ENCODE measurements at places on chromosomes 5 and 9.

- no peak for DNase-seq
Measured at GRCh38 chr9:3929345-3930047, 370.4 kb downstream of the GLIS3 start.

DNA sequence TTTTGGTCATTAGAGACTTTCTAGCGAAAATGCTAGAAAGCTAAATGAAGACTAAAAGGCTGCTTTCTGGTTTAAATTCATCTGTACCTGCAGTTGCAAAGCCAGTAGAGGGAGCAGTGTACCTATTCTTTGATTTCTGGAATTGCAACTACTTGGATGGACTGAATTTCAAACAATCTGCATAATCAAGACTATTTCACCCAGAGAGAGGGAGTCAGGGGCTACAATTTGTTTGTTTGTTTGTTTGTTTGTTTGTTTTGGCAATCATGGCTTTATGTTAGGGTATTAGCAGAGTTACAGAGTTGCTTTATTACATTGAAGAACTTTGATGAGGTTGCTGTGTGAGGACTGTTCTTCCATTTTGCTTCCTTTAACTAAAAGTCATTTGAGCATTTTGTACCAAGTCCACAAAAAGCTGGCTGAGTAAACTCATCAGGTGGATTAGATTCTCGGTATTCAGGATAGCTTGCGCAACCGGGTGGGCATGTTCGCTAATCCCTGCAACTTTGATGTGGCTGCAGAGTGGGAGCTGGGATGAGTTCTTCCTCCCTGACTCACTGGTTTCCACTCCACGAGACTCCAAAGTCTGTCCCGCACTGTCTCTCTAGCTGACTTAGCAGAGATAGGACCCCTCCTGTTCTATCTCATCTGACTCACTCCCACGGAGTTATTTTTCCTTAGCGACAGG is 80.0 kb upstream of the TUT7 start:
- peak; percentile 38 for DNase-seq

- no peak for DNase-seq
Measured at GRCh38 chr5:59139695-59140094, 556.8 kb downstream of the RAB3C start.

- no peak for DNase-seq
Measured at GRCh38 chr9:110950041-110950645, 88.1 kb downstream of the LPAR1 start.

- DNase-seq: peak; percentile 43
Measured at GRCh38 chr5:142065273-142065672, 43.3 kb upstream of the NDFIP1 start.
